ENCODE measurements at places on chromosomes 2 and 18. TPM values are rescaled to one million over a fixed set of nuclear protein-coding genes. Genes with fewer than 3 reads are reported as not detected.
A peak's percentile ranks its signal among the peaks of the same experiment; 100 is the strongest.

GRCh38 chr2:20327370-20327769, 23.3 kb downstream of the PUM2 start:
- peak; percentile 84 for DNase-seq
- peak overlapping the region; percentile 73 for H3K27ac ChIP-seq
- H3K27me3 ChIP-seq: no peaks in the 10 kb centered on the region
- peak overlapping the region; percentile 30 for H3K4me3 ChIP-seq

Gene GKN2
- total RNA-seq: not detected

DNA sequence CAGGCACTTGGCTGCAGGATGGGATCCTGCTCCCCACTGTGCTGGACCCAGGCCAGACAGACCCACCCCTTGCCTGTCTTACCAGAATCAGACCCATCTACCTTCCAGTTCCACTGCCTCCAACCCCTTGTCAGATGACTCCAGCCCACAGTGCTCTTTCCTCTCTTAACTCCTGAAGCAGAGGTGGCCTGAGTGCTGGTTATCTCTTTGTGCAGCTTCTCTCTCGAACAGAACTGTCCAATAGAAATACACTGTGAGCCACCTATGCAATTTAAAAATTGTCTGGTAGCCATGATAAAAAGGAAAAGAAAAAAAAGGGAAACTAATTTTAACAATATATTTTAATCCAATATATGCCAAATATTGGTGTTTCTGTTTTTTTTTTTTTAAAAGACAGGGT, 160.2 kb upstream of the SMAD2 start:
- no peaks in the 10 kb centered on the region for H3K36me3 ChIP-seq
- H3K27me3 ChIP-seq: no peaks in the 10 kb centered on the region
- DNase-seq: no peak
- H3K4me3 ChIP-seq: no peak overlapping the region
- no peak overlapping the region for H3K27ac ChIP-seq
- H3K4me1 ChIP-seq: no peaks in the 10 kb centered on the region

GRCh38 chr18:79804130-79804787, 6.5 kb downstream of the KCNG2 start:
- H3K4me3 ChIP-seq: no peak overlapping the region
- H3K27ac ChIP-seq: no peak overlapping the region
- H3K4me1 ChIP-seq: no peaks in the 10 kb centered on the region
- peaks cover 6% of the 10 kb centered on the region for H3K27me3 ChIP-seq
- H3K36me3 ChIP-seq: no peaks in the 10 kb centered on the region
- DNase-seq: no peak

Gene NXPH2
- total RNA-seq: not detected

GRCh38 chr2:42752816-42753813, 10.8 kb downstream of the OXER1 start:
- H3K36me3 ChIP-seq: no peaks in the 10 kb centered on the region
- H3K27me3 ChIP-seq: no peaks in the 10 kb centered on the region
- no peak overlapping the region for H3K4me3 ChIP-seq
- no peak overlapping the region for H3K27ac ChIP-seq
- no peak for DNase-seq
- H3K4me1 ChIP-seq: no peaks in the 10 kb centered on the region

DNA sequence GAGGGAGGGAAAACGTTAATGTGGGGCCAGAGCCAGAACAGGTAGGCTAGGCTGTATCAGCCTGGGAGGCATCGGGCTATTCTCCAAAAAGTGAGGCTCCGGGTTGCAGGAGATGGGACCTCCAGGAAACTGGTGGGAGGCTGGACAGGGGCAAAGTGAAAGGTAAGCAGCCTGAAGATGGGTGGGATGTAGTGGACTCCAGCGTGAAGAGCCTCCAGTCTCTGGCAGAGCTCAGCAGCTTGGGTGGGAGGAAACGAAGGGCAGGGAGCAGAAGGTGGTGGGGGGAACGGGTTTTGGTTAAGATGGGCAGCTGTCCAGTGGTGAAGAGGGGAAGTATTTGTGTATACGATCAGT, 3.1 kb upstream of the EMX1 start:
- no peak overlapping the region for H3K27ac ChIP-seq
- peaks cover 78% of the 10 kb centered on the region for H3K27me3 ChIP-seq

GRCh38 chr18:27695052-27695451, 481.9 kb downstream of the CDH2 start:
- H3K27me3 ChIP-seq: no peaks in the 10 kb centered on the region
- no peaks in the 10 kb centered on the region for H3K36me3 ChIP-seq
- no peaks in the 10 kb centered on the region for H3K4me1 ChIP-seq
- H3K4me3 ChIP-seq: no peak overlapping the region

Gene ABHD1
- 0.36 TPM for total RNA-seq

DNA sequence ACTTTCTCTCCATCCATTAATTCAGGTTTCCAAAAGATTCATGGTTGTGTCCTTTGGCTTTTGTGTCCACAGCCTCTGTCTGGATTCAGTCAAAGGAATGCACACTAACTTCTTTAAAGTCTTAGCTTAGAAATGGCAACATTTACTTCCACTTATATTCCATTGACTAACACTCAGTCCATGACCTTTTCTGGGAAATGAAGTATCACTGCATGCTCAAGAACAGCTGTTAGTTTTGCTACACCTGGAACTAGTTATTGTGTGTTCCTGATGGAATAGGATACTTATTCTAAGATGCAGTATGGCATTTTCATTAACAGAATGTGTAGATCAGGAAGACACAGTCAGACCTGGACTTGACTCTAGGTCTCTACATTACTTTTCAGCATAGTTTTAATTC, 88.8 kb downstream of the KYNU start:
- no peaks in the 10 kb centered on the region for H3K36me3 ChIP-seq
- no peak overlapping the region for H3K27ac ChIP-seq
- H3K4me1 ChIP-seq: no peaks in the 10 kb centered on the region
- no peaks in the 10 kb centered on the region for H3K27me3 ChIP-seq

GRCh38 chr2:179741317-179741716, 120.1 kb downstream of the ZNF385B start:
- no peak overlapping the region for H3K27ac ChIP-seq
- no peaks in the 10 kb centered on the region for H3K27me3 ChIP-seq
- DNase-seq: no peak
- H3K4me3 ChIP-seq: no peak overlapping the region
- H3K4me1 ChIP-seq: no peaks in the 10 kb centered on the region

GRCh38 chr2:4354678-4355077, 651.3 kb downstream of the DCDC2C start:
- no peak overlapping the region for H3K4me3 ChIP-seq
- no peaks in the 10 kb centered on the region for H3K4me1 ChIP-seq
- H3K27me3 ChIP-seq: no peaks in the 10 kb centered on the region

DNA sequence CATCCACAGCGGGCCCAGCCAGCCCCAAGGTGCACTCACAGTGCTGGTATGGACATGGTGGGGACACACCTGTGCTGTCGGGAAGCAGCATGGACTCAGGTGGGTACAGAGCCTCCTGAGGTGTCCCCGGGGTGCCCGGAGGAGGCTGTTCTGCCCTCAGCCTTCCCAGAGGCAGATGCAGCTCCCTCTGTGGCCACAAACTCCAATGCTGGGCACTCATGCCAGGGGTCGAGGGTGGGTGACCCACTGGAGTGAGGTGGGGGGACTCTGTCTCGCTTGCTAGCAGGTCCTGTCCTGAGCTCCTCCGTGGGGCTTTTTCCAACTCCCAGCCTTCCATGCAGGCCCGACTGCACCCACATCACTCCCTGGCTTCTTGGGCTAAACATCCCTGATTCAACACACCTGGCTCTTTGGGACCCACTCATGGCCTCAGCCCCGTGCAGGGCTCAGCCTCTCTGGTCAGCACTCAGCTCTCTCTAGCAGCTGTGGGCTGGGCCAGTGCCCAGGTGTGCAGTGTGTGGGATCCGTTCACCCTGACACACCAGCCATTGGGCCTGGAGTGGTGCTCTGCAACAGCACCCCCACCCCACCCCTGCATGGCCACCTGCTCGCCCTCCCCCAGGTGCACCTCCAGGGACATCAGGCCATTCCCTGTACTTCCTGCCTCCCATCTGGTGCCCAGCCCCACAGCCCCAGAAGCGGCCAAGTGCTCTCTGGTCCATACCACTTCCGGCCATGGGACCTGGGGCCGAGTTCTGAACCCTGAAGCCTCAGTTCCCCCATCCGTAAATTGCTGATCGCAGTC, 16.0 kb downstream of the RAMP1 start:
- DNase-seq: no peak
- peak overlapping the region; percentile 85 for H3K27ac ChIP-seq
- H3K27me3 ChIP-seq: no peaks in the 10 kb centered on the region
- H3K36me3 ChIP-seq: no peaks in the 10 kb centered on the region

DNA sequence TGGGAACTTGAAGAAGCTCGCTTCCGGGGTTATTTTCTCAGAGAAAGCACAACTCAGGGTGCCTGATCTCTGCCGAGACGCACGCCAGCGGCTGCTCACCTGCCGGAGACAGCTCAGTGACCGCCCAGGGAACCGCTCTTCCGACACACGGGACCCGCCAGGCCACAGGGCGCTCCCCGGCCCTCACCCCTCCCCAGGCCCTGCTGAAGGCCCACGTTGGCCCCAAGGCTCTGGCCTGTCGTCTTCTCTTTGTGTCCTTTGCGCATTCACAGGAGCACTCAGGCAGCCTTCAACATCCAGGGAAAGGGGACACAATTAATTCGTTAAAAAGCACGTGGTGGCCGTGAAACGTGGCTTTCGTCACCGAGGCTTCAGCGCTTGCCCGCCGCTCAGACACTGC, 276.3 kb upstream of the SALL3 start:
- no peaks in the 10 kb centered on the region for H3K4me1 ChIP-seq
- no peak overlapping the region for H3K27ac ChIP-seq
- DNase-seq: no peak
- H3K4me3 ChIP-seq: no peak overlapping the region
- H3K27me3 ChIP-seq: peaks cover 60% of the 10 kb centered on the region
- no peaks in the 10 kb centered on the region for H3K36me3 ChIP-seq
